ENCODE measurements at places on chromosomes 12 and 14.

- no peak for DNase-seq
Observed at GRCh38 chr12:89648211-89648930, 60.3 kb downstream of the ATP2B1 start.

- DNase-seq, result no peak
Observed at GRCh38 chr12:118574288-118574687, 197.9 kb downstream of the SUDS3 start.

GRCh38 chr12:53171725-53172329 is 8.7 kb upstream of the ZNF740 start:
- DNase-seq, result no peak

- DNase-seq, result no peak
Observed at GRCh38 chr12:64660237-64661018, 50.1 kb downstream of the RASSF3 start.

GRCh38 chr12:106220536-106220935 is 27.3 kb downstream of the CKAP4 start:
- DNase-seq, result no peak

DNA sequence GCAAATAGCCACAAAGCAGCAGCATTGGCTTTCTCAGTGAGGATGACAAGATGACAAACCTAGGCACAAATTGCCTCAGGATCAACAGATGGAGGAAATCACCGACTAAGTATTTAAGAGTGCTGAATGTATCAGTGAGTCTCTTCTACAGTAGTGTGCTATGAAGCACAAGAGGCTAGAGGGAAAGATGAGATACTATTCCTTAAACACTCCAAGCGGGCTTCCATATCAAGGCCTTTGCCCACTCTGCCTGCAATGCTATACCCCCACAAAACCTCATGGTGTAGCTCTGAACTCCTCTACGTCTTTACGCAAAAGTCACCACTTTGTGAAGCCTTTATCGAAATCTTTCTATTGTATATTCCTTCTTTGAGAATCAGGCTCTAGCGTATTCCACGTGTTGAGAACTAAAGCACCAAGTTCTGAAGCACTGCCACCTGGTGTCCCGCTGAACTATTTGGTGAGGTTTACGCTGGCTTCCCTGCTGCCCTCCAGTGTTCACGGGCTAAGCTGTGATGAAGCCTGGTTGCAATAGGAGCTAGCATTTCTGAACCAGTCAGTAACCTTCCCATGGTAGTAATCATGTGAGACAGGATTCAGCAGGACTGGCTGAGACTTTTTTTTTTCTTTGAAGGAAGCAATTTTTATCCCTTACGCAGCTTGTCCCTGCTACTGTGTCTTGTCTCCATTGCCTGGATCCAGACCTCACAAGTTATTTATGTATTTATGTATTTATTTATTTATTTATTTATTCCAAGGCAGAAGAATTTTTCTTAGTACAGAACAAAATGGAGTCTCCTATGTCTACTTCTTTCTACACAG is 426.5 kb upstream of the OR4E1 start:
- DNase-seq, result peak; percentile 65

- no peak for DNase-seq
Observed at GRCh38 chr12:131372171-131372475, 338.8 kb upstream of the SFSWAP start.

DNA sequence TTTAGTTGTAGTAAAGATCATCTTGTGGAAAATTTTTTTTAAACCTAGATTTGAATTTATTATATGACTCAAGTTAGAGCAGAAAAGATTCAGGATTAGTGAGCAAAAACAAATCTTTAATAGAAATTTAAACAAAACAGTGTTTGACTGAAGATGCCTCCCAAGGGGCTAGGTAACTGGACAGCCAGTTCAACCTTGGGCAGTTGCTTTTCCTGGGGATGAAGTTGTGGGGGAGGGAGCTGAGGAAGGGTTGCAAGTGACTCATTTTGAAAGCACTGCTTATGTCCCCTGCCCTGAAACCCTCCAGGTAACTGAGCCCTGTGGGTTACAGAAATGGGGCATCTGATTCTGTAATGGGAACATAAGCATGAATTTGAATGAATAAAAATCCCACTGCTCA is 13.1 kb downstream of the CFAP54 start:
- DNase-seq, result no peak

GRCh38 chr14:105061428-105062047 is 3.7 kb downstream of the GPR132 start:
- DNase-seq, result peak; percentile 56

DNA sequence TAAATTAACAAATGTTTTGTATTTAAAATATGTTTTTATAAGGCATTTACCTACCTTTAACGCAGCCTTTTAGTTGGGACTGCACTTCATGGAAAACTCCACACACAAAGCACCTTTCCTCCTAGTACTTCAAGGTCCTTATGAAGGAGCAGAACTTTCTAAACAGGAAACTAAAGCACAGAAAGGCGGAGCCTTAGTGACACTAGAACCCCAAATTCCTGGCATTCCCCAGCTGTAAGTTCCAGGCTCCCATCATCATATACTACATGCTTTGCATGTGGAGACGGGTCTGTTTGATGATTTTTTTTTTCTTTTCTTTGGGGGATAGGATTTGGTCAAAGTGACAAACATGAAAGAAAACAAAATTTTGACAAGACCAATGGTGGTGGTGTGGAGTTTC is 39.5 kb downstream of the STXBP6 start:
- DNase-seq, result no peak

- DNase-seq, result no peak
Observed at GRCh38 chr14:95496690-95497259, 19.7 kb downstream of the SYNE3 start.

DNA sequence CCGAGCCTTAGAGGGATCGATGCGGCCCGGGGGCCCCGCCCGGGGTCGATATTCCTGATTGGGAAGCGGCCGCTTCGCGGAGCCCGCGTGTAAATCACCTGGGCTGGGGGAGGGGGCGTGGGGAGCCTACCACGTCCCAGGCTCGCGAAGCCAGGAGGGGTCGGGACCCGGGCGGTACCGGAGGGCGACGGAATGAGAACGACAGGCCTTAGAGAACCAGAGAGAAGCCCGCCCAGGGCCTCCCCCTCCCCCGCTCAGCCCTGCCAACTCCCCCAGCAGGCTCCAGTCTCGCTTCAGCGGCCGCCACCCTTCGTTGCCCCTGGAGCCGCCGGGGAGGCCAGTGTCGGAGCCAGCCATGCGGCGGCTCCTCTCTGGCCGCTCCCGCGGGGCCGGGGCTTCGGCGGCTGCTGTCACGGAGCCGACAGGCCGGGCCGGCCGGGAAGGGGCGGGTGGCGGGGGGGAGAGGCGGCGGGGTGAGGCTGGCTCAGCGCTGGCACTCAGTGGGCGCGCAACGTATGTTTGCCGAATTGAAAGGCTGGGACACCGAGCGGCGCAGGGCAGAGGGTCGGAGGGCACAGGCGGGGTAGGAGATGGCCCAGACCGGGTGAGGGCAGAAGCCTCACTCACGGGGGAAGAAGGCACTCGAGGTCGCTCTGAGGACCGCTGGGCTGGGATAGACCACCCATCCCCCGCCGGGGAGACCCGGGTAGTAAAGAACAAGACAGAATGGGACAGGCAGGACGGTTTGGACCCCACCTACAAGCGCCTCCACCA is 1.4 kb upstream of the DNAJC22 start:
- DNase-seq, result no peak

Data from bone marrow (tissue), 2 donors.